ENCODE measurements at places on chromosomes 5 and 9. TPM values are rescaled to one million over a fixed set of nuclear protein-coding genes. Genes with fewer than 3 reads are reported as not detected.

ZNF658 gene
- total RNA-seq = 2.7 TPM

ERAP2 gene
- 19.1 TPM for total RNA-seq

RASEF gene
- 10.2 TPM for total RNA-seq

DNA sequence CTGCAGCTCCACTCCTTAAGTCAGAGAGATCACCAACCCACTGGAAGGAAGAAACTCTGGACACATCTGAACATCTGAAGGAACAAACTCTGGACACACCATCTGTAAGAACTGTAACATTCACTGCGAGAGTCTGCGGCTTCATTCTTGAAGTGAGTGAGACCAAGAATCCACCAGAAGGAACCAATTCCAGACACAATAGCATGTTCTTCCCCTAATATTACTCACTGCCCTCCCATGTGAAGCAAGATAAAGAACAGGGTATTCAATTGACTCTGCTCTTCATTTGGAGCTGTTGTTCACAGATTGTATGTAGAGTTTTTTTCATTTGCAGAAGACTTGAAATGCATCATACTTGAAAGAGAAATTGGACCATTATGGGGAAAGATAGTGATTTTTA lies 10.8 kb downstream of the SAXO1 start:
- DNase-seq = no peak

All from kidney epithelial cell (primary cell).